ENCODE measurements at places on chromosomes 7 and 10. TPM values are rescaled to one million over a fixed set of nuclear protein-coding genes. Genes with fewer than 3 reads are reported as not detected.

DNA sequence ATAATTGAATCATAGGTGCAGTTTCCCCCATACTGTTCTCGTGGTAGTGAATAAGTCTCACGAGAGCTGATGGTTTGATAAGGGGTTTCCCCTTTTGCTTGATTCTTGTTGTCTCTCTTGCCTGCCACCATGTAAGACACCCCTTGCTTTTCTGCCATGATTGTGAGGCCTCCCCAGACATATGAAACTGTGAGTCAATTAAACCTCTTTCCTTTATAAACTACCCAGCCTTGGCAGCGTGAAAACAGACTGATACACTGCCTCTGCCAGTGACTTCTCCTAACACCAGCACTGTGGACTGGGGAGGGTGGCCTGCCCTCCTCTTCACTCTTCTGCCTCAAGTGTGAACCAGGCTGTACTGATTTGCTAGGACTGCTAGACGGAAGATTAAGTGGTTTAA, 108.6 kb downstream of the RAB11FIP2 start:
- DNase-seq, result no peak

DNA sequence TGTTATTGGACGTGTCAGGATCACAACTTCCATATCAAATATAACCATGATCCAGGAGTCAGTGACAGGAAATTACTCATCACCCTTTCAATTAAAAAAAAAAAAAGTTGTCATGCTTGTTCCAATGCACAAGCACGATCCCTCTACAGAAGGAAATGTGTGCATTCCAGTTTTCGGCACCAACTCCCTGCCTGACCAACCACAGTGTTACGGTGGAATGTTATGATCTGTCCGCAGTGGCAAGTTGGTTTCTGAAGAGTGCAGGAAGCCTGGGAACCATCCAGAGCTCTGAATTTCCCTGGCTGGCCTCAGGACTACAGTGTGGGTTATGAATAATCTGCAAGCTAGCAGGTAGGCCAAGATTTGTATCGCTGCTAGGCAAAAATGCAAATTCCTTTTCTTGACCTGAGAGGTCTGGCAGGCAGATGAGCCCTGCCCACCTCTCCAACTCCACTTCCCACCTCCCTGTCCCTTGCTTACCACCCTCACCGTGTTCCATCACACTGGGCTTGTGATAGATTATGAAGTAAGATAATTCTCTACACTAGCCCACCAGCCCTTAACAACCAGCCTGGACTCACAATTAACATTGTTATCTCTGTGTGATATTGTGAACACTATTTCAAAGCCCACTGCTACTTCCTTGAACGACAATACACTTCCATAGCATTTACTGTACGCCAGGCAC, 20.4 kb downstream of the FRMPD2 start:
- peak; percentile 78 for DNase-seq

TPST1 gene
- polyA plus RNA-seq, result 17.3 TPM

DNA sequence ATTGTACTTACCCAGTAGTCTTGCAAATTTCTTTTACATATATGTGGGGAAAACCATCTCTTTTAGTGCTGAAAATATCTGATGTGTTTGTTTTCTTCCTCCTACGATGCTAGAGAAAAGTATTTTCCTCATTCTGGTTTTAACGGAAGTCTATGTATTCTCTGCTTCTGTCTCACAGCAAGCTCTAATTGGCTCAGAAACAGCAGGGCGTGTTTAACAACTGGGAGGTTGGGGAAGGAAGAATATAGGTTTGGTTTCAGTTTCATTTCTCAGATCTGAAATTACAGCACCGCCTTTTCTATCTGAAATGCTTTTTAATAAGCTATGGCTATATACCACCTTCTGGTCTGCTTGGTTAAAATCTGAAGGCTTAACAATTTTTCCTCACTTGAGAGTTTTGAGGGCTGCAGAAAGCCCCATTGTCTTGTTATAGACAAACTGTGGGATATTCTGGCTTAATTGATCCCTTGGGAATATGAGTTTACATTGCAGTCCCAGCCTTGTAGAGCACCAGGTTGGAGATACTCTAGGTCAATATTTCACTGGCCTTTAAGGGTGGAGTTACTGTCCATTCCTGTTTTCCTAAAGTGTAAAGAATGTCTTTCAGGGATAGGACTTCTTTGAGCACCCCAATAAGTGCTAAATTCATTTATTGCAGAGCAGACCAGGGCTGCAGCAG, at the start of gene SAMD9:
TSS of gene SAMD9 (minus strand) at position 128 of the 679 bp plus-strand sequence. CDS start 11,882 bp downstream, outside the sequence.
- peak; percentile 76 for DNase-seq

HMX3 gene
- polyA plus RNA-seq, result not detected

PPP1R3C gene
- 2.0 TPM for polyA plus RNA-seq

PLPP4 gene
- polyA plus RNA-seq, result 33.0 TPM

FZD1 gene
- polyA plus RNA-seq, result 2.4 TPM

GRCh38 chr7:949021-949934, 5.2 kb downstream of the ADAP1 start:
- no peak for DNase-seq

PPIF gene
- polyA plus RNA-seq, result 38.7 TPM

GRCh38 chr7:17434841-17435692, 136.6 kb downstream of the AHR start:
- no peak for DNase-seq

DNA sequence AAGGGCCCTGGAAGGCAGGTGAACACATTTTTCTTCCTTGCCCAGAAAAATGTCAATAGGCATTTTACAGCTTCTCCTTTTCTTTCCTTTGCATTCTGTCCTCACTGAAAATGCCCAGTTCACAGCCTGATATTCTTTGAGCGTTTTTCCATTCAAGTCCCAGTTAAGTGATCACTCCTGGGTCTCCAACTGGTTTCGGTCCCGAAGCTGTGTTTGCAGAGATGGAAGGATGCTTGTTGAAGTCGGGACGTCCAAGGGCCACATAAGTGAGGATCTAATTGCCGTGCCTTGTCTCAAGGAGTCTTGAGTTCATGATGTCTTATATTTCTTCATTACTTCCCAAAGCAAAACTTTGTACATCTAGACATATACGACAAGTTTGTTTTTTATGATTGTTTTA, 208.7 kb upstream of the PRKCQ start:
- DNase-seq, result no peak

- DNase-seq, result peak; percentile 32
These were observed 15.9 kb upstream of the CD36 start for GRCh38 chr7:80622541-80622940.

GBX1 gene
- not detected for polyA plus RNA-seq

GRCh38 chr10:127921075-127921752, 14.3 kb downstream of the PTPRE start:
- no peak for DNase-seq

DNA sequence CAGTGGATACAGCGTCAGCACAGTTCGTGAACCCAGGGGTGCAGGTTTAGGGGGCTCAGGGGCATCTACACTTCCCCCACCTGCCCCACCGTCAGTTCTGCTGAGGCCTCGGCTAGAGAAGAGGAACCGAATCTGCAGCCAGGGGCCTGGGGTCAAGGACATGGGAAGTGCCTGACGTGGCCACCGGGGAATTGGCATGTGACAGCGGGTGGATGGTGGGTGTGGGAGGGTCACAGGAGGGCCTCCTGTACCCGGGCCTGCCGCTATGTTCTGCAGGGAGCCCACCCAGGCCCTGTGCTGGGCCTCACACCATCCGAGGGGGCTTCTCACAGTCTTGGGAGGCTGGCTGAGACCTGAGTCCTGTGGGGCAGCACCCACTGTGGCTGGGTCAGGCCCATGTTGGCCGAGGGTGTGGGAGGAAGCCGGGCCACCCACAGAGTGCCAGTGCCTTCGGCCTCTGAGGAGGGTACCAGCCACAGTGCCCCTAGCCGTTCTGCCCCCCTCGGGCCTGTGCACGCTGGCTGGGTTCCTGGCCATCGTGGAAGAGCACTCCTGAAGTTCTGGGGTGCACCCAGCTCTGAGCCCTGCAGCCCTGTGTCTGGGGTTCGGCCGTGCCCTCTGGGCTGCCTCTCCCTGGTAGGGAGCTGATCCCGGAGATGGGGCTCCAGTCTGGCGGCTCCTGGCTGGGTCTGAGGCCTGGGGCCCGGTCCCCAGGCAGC, 5.9 kb downstream of the TTYH3 start:
- DNase-seq, result no peak

MYH16 gene
- 0.01 TPM for polyA plus RNA-seq

HECW1 gene
- polyA plus RNA-seq, result not detected

SH2B2 gene
- 0.69 TPM for polyA plus RNA-seq

DNA sequence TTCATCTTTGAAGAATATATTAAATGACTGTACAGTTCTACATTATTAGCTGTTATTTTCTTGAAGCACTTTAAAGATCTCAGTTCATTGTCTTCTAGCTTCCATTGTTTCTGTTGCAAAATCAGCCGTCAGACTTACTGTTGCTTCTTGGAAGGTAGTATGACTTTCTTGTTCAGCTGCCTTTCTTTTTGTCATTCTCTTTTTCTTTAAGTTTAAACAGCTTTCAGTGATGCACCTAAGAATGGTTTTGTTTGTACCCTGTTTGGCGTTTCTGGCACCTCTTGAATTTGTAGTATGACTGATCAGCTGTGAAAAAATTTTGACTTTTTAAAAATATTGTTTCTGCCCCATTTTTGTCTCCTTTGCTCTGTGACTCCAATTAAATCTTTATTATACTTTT, 9.3 kb downstream of the MKLN1 start:
- DNase-seq, result no peak

GRCh38 chr7:84783141-84783778, 403.6 kb downstream of the SEMA3D start:
- no peak for DNase-seq

SFR1 gene
- polyA plus RNA-seq, result 3.6 TPM

GRCh38 chr7:66871076-66871475, 49.9 kb upstream of the TMEM248 start:
- no peak for DNase-seq

DNA sequence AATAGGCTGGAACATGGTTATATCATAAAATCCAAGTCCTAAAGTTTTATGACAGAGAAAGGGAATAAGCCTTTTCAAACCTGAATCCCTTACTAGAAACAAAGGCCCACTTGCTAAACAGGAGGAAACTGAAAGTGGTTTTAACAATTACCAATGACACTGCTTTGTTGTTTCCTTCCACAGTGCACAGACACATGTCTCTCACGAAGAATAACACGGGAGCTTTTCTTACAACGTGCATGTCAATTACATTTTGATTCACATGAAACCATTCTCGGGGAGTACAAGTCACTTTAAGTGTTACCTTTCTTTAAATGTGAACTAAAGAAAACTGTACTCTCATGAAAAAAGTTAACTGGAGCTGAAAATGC, 1.4 kb downstream of the MRPS33 start:
- DNase-seq, result no peak

All from endothelial cell of umbilical vein (primary cell).